MM.1S (cell line): ENCODE measurements at places on chromosomes 1 and 21.

DNA sequence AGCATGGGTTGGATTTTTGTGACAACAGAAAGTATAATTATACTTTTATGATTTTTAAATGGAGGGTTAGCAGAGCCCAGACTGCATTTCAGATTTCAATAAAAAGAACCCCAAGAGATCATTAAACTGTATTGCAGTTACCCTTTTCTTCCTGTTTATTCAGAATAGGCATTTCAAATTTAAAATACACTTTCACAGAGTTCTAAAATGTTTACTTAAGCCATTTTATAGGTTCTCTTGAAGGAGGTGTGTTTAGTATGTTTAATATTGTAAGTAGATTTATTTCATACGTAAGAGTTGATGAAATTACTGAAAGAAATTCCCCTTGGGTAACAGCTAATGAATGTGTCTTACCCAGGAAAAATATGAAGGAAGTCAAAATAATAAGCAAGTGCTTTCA lies 17.4 kb downstream of the UAP1 start:
- no peak overlapping the region for H3K4me3 ChIP-seq
- no peak for DNase-seq
- H3K27ac ChIP-seq = no peak overlapping the region
- peaks cover 13% of the 10 kb centered on the region; the same call in 1 of the 2 replicates for H3K36me3 ChIP-seq
- no peaks in the 10 kb centered on the region for H3K27me3 ChIP-seq

- no peaks in the 10 kb centered on the region for H3K36me3 ChIP-seq
- H3K4me1 ChIP-seq = no peaks in the 10 kb centered on the region
- no peak overlapping the region for H3K4me3 ChIP-seq
- no peak overlapping the region for H3K27ac ChIP-seq
- peaks cover 68% of the 10 kb centered on the region for H3K27me3 ChIP-seq
- DNase-seq = no peak
Observed at GRCh38 chr1:30274976-30275621, 448.3 kb downstream of the MATN1 start.

DNA sequence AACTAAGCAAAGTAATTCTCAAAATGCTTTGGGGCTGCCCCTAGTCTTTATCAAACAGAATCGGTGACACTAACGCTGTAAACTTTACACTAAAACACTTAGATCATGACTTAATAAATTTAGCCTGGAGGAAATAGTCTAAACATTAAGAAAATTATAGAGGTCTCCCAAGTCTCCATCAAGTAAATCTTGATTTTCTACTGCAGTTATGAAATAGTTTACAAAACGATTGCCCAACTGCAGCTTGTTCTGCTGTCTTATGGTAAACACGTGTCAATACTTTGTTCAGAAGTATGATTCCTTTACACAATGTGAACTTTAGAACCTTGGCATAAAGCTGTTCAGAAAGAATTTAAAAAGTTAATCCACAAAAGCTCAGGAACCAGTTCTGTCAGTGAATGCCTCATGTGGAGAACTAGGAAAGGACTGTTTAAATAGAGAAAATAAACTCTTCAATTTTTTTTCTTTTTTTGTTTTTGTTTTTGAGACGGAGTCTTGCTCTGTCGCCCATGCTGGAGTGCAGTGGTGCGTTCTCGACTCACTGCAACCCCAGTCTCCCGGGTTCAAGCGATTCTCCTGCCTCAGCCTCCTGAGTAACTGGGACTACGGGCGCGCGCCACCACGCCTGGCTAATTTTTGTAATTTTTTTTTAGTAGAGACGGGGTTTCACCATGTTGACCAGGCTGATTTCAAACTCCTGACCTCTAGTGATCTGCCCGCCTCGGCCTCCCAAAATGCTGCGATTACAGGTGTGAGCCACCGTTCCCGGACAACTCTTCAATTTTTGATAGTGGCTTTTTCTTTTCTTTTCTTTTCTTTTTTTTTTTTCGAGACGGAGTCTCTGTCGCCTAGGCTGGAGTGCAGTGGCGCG lies 1.6 kb downstream of the DDI2 start:
- 0 out of 2 replicates have a peak, but pooled peaks cover 2% of the 10 kb centered on the region for H3K36me3 ChIP-seq
- no peak for DNase-seq
- H3K27me3 ChIP-seq = no peaks in the 10 kb centered on the region
- peaks cover 7% of the 10 kb centered on the region; the same call in 1 of the 2 replicates for H3K4me1 ChIP-seq

GRCh38 chr1:58318157-58319005 lies 228.1 kb downstream of the OMA1 start:
- H3K4me1 ChIP-seq = no peaks in the 10 kb centered on the region
- no peaks in the 10 kb centered on the region for H3K36me3 ChIP-seq
- no peaks in the 10 kb centered on the region for H3K27me3 ChIP-seq
- no peak overlapping the region for H3K27ac ChIP-seq
- no peak for DNase-seq

GRCh38 chr1:27597516-27598294 lies 6.2 kb downstream of the AHDC1 start:
- H3K36me3 ChIP-seq = no peaks in the 10 kb centered on the region
- no peaks in the 10 kb centered on the region for H3K4me1 ChIP-seq
- no peak for DNase-seq
- H3K27me3 ChIP-seq = no peaks in the 10 kb centered on the region
